ENCODE measurements at places on chromosomes 3 and 15. TPM values are rescaled to one million over a fixed set of nuclear protein-coding genes. Genes with fewer than 3 reads are reported as not detected.

The PAK6 gene
- 9.3 TPM for total RNA-seq

The NPAP1 gene
- total RNA-seq = not detected

The GOLGA6L24 gene
- not detected for total RNA-seq

The ALG3 gene
- total RNA-seq = 77.8 TPM

The ITPKA gene
- total RNA-seq = 13.5 TPM

The ZNF717 gene
- total RNA-seq = not detected

The PLA2G4D gene
- not detected for total RNA-seq

The ZNF660 gene
- total RNA-seq = not detected

The ZCWPW2 gene
- 1.0 TPM for total RNA-seq

DNA sequence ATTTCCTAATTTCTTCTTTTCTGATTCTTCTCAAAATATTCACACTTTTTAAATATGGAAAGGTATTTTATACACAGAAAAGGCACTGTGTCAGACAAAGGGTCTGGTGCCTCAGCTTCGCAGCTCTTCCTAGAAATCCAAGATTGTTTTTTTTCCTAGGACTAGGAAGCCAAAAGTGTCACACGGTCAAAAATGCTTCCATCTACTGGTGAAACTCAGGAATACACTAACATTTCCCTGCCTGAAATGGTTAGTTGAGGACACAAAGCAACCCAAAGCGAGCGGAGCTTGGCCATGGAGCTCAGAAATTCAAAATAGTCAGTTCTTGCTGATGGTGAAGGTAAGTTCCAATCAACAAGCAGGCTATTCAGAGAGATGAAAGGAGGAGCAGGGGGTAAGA, 426.5 kb upstream of the RASGRP1 start:
- H3K27ac ChIP-seq = no peak overlapping the region
- H3K4me1 ChIP-seq = peaks cover 10% of the 10 kb centered on the region
- H3K4me3 ChIP-seq = no peak overlapping the region
- DNase-seq = peak; percentile 52

DNA sequence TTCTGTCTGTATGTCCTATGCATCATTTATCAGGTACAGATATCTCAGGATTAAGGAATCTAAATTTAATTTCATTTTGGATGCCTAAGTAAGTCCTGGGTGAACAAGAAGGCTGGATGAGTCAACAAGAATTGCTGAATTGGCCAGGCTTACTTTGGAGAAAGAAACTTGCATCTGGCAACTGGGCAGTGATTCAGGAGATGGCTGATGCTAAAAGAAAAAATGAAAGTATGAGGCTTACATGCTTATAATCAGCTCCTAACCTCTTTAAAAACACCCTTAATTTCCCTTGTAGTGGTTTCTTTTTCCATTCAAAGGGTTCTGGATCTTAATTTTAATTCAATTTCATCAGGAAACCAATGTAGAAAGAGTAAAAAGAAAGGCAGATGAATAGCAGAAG, 228.8 kb upstream of the PEX5L start:
- DNase-seq = peak; percentile 28
- H3K4me3 ChIP-seq = no peak overlapping the region
- H3K27me3 ChIP-seq = no peaks in the 10 kb centered on the region
- peaks cover 12% of the 10 kb centered on the region for H3K4me1 ChIP-seq
- H3K27ac ChIP-seq = no peak overlapping the region
- no peaks in the 10 kb centered on the region for H3K36me3 ChIP-seq

GRCh38 chr3:43522727-43523362, 99.0 kb downstream of the ANO10 start:
- no peaks in the 10 kb centered on the region for H3K4me1 ChIP-seq
- peaks cover 13% of the 10 kb centered on the region for H3K36me3 ChIP-seq
- no peak for DNase-seq
- no peaks in the 10 kb centered on the region for H3K27me3 ChIP-seq
- H3K27ac ChIP-seq = no peak overlapping the region
- no peak overlapping the region for H3K4me3 ChIP-seq

- no peak overlapping the region for H3K4me3 ChIP-seq
- H3K27ac ChIP-seq = no peak overlapping the region
- H3K36me3 ChIP-seq = no peaks in the 10 kb centered on the region
- no peaks in the 10 kb centered on the region for H3K4me1 ChIP-seq
These were observed 148.4 kb downstream of the APBA2 start for GRCh38 chr15:29034151-29034550.

DNA sequence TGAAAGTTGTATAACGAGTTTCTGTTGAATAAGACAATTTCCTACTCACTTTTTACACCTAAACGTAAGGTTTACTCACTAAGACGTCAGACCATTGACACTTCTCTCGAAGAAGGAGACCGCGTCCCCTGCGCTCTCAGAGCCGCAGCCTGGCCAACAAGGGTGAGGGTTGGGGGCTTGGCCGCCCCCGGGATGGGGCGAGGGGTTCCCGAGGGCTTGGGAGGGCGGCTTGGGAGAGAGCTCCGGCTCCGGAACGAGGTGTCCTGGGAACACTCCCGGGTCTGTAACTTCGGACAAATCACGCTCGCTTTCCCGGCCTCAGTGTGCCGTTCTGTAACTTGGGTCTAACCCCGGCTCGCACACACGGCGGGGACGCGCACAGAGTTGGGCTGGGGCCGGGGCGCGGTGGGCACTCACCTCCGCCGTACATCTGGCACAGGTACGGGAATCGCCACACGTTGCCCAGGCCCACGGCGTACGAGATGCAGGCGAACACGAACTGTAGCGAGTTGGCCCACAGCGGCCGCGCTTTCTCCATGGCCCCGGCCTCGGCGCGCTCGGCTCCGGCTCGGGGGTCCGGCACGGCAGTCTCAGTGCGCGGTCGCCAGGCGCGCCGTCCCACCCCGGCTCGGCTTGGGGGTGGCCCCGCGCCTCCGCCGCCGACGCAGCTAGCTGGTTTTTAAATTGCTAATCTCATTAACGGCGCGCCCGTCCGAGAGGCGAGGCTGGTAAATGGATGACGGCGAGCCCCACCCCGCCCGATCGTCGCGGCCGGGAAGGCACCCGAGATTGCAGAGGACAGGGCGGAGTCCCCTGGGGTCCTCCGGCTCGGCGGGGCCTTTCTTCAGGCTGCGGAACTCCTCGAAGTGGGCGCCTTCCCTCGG, at the start of gene SLC6A20:
SLC6A20 (minus strand) TSS at position 655 of the 884 bp plus-strand sequence; CDS start at position 538, 117 bp downstream.
- H3K4me1 ChIP-seq = no peaks in the 10 kb centered on the region
- no peak within 1 kb of the TSS for H3K27ac ChIP-seq
- no peak for DNase-seq
- no peaks in the 10 kb centered on the region for H3K36me3 ChIP-seq
- H3K27me3 ChIP-seq = peaks cover 41% of the 10 kb centered on the region
- no peak within 1 kb of the TSS for H3K4me3 ChIP-seq

DNA sequence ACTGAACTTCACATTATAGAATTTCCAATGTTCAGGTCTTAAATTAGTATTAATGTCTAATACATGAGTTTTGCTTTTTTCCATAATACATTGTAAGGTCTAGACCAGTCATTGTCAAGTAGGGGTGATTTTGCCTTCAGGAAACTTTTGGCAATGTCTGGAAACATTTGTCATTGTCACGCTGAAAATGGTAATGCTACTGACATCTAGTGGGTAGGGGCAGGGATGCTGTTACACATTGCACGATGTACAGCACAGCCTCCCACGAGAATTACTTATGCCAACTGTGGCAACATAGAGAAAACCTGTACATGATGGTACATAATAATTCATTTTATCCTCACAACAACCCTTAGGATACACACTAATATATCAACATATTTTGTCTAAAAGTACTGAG, 384.1 kb downstream of the CADM2 start:
- H3K27ac ChIP-seq = no peak overlapping the region
- H3K36me3 ChIP-seq = no peaks in the 10 kb centered on the region
- H3K4me3 ChIP-seq = no peak overlapping the region
- peaks cover 72% of the 10 kb centered on the region for H3K27me3 ChIP-seq
- no peaks in the 10 kb centered on the region for H3K4me1 ChIP-seq
- peak; percentile 16 for DNase-seq

- peak overlapping the region; percentile 49 for H3K27ac ChIP-seq
- peaks cover 25% of the 10 kb centered on the region for H3K4me1 ChIP-seq
- no peaks in the 10 kb centered on the region for H3K27me3 ChIP-seq
- H3K4me3 ChIP-seq = no peak overlapping the region
These were observed 28.5 kb upstream of the SNRK start for GRCh38 chr3:43257850-43258249.

GRCh38 chr3:131474115-131474514, 28.7 kb downstream of the MRPL3 start:
- no peak for DNase-seq
- no peak overlapping the region for H3K27ac ChIP-seq
- no peaks in the 10 kb centered on the region for H3K4me1 ChIP-seq
- no peak overlapping the region for H3K4me3 ChIP-seq

GRCh38 chr3:33131331-33132018, 17.7 kb downstream of the CRTAP start:
- H3K27ac ChIP-seq = no peak overlapping the region
- H3K4me3 ChIP-seq = no peak overlapping the region
- H3K36me3 ChIP-seq = peaks cover 74% of the 10 kb centered on the region
- no peaks in the 10 kb centered on the region for H3K27me3 ChIP-seq
- peak; percentile 75 for DNase-seq
- no peaks in the 10 kb centered on the region for H3K4me1 ChIP-seq

DNA sequence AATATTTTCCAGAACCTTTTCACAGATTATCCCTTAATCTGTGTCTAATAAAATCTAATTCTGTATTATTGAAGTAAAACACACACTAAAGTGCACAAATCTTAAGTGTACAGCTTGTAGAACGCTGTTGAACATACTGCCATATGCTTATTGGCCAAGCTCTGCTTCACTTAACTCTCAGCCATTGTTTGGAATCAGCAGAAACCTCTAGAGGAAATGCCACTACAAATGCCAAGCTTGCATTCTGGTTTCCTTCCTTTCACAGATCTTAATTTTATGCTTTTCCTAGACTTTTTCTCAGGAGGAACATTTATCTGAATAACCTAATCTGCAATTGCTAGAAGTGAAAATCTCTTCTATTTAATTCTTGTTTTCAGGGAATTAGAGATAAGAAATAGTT, 10.1 kb downstream of the MNS1 start:
- no peak for DNase-seq
- H3K4me1 ChIP-seq = no peaks in the 10 kb centered on the region
- no peaks in the 10 kb centered on the region for H3K27me3 ChIP-seq
- no peak overlapping the region for H3K27ac ChIP-seq
- H3K36me3 ChIP-seq = no peaks in the 10 kb centered on the region
- no peak overlapping the region for H3K4me3 ChIP-seq

DNA sequence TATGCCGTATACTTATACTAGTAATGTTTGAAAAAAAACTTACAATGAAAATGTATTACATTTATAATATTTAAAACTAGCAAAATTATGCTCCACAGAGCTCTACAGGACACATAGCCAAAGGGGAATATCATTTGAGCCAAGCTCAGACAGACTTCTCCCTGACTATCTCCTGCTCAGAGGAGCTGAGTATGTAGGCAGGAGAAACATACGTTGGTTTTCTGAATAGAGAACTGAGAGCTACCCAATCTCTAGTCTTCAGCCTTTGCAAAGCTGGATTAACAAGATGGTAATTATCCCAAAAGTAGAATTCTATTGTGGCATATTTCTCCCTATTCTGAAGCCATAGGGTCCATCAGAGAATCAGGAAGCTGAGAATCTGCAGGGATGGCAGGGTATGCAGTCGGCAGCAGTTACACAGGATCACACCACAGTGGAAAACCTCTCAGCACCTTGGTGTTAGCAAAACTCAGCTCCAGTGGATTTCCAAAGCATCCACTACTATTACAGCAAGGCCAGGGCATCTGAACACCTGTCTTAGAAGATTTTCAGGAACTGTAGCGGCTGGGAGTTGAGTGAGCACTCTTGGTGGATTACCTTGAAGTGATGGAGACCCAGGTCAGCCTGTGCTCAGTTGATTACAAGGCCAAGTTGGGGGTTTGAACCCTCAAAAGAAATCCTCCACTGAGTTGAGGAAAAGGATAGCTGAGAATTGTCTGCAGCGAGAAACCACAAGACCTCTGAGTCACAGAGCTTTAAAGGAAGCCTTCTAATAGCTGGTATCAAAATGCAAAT, 30.1 kb downstream of the GPR15 start:
- DNase-seq = no peak

DNA sequence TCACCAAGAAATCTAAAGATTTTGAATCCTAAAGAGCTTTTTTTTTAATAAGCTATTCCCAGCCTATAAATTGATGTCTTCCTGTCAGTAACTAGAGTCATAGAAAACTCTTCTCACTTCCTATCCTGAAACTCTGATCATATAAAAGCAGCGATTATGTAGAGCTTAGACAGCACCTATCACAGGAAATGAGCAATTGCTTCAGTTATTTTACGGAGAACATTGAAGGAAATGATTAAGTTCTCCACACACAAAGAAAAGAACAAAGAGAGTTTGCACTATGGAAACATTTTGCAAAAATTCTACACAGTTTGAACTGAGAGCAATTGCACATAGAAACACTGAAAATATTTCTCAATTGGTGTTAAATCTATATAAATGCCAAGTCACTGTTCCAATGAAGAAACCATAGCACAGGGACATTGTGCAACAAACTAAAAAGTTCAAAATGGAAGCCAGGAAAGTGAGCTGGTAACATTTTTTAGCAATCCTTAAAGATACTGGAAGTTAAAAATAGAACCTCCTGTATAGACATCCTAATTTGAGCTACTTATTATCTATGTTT, 291.5 kb upstream of the ARHGEF26 start:
- H3K36me3 ChIP-seq = peaks cover 6% of the 10 kb centered on the region
- peak; percentile 9 for DNase-seq
- H3K27ac ChIP-seq = peak overlapping the region; percentile 16
- peaks cover 27% of the 10 kb centered on the region for H3K4me1 ChIP-seq

GRCh38 chr3:130850843-130851242, 43.0 kb upstream of the ATP2C1 start:
- peaks cover 7% of the 10 kb centered on the region for H3K4me1 ChIP-seq
- no peak overlapping the region for H3K4me3 ChIP-seq
- H3K27ac ChIP-seq = no peak overlapping the region
- DNase-seq = no peak
- no peaks in the 10 kb centered on the region for H3K36me3 ChIP-seq

DNA sequence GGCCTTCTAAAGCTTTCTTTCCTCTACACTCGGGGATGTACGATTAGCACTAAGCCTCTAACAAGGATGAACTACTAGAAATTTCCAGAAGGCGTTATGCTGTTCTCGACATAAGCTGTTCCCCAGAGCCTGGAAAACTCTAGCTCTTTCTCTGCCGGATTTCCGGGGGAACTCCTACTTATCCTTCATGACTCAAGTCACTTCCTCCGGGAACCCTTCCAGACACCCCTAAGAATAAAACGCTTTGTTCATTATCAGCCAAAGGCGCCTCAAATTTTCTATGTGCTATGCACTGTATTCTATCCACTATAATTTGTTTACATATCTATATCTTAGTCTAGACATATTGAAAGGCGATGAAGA, 455 bp upstream of the SNAP23 start:
- H3K4me1 ChIP-seq = peaks cover 25% of the 10 kb centered on the region
- H3K27ac ChIP-seq = peak overlapping the region; percentile 95
- peak; percentile 62 for DNase-seq
- H3K36me3 ChIP-seq = no peaks in the 10 kb centered on the region

- H3K36me3 ChIP-seq = no peaks in the 10 kb centered on the region
- no peak for DNase-seq
- H3K27me3 ChIP-seq = no peaks in the 10 kb centered on the region
These were observed 60.8 kb downstream of the ITGA11 start for GRCh38 chr15:68371160-68371559.

- H3K27ac ChIP-seq = no peak overlapping the region
- no peak overlapping the region for H3K4me3 ChIP-seq
- no peaks in the 10 kb centered on the region for H3K36me3 ChIP-seq
- peak; percentile 30 for DNase-seq
- peaks cover 32% of the 10 kb centered on the region for H3K4me1 ChIP-seq
These were observed 473.4 kb downstream of the AGBL1 start for GRCh38 chr15:86553108-86553507.
